ENCODE measurements at places on chromosomes 11 and 22. TPM values are rescaled to one million over a fixed set of nuclear protein-coding genes. Genes with fewer than 3 reads are reported as not detected.

Gene CXCR5
- not detected for total RNA-seq

Gene GLB1L3
- total RNA-seq: 0.09 TPM

Gene HBB
- total RNA-seq: not detected

Gene VPREB3
- total RNA-seq: not detected

Gene UBTFL1
- total RNA-seq: not detected

Gene FAT3
- total RNA-seq: 20.9 TPM

Gene SLC7A4
- total RNA-seq: not detected

Gene GTSE1
- total RNA-seq: 29.7 TPM

Gene RBMXL2
- not detected for total RNA-seq

Gene STIP1
- 254 TPM for total RNA-seq

Gene DYNC2H1
- 51.7 TPM for total RNA-seq

Gene C11orf21
- not detected for total RNA-seq

Gene EHF
- total RNA-seq: 0.12 TPM

Gene MMP13
- total RNA-seq: not detected

Gene MYOD1
- not detected for total RNA-seq

Gene MRGPRE
- not detected for total RNA-seq

Gene SF3B2
- 177 TPM for total RNA-seq

Gene JHY
- total RNA-seq: 0.69 TPM

Gene SDHD
- total RNA-seq: 75.4 TPM

Gene CD248
- total RNA-seq: 0.62 TPM

Gene MSANTD2
- total RNA-seq: 41.9 TPM

Gene ASRGL1
- 44.5 TPM for total RNA-seq

Gene PGR
- total RNA-seq: 0.07 TPM

All from neural progenitor cell (in vitro differentiated cells).